HAP-1 (cell line): ENCODE measurements at places on chromosomes 6 and 20.

DNA sequence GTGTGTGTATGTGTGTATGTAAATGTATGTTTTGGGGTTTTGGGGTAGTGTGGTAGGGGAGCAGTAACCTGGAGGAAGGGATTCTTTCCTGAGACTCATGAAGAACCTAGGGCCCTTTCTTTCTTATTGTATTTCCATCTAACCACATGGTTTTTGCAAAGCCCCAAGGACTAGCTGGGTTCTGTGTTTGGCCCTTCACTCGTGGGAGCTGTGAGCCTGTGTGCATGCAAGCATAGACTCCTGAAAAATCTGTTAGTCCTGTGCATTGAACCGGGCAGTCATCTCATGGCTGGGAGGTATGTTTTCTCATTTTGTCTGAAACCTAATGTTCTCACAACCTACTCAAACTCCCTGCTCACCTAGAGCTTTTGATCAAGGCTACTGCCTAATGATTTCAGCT is 219.1 kb downstream of the PHACTR1 start:
- DNase-seq: no peak

DNA sequence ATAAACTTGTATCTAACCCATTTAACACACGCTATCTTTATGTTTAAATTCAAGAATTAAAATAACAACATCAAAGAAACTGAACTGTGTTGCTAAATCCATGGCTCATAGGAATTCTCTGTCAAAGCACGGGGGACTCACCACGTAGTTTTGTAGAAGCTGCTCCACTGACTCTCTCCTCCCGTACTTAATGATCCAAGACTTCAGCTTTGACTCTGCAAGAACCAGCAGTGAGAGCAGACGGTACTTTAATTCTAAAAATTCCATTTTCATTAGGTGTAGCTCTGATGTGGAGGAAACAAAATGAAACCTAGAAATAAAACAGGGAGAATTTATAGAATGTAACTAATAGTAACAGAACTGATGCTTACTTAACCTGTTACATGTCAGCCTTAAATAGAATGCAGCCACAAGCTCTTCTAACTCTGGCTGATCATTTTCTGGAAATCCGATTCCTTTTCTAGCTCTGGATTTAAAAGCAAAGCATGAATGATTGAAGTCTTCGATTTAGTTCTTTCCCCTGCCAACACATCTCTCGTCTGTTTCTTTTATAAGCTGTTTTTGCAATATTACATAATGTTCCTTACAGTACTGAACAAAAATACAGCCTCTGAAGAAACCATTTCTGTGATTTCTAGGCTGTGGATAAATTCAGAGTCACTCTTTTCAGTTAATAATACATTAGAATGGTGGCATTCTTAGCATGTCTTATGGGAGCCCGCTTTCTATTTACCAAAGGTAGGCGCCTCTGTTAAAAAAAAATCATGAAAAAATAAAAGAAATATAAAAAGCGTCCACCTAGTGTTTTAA is 165.5 kb downstream of the SYNE1 start:
- no peak for DNase-seq

DNA sequence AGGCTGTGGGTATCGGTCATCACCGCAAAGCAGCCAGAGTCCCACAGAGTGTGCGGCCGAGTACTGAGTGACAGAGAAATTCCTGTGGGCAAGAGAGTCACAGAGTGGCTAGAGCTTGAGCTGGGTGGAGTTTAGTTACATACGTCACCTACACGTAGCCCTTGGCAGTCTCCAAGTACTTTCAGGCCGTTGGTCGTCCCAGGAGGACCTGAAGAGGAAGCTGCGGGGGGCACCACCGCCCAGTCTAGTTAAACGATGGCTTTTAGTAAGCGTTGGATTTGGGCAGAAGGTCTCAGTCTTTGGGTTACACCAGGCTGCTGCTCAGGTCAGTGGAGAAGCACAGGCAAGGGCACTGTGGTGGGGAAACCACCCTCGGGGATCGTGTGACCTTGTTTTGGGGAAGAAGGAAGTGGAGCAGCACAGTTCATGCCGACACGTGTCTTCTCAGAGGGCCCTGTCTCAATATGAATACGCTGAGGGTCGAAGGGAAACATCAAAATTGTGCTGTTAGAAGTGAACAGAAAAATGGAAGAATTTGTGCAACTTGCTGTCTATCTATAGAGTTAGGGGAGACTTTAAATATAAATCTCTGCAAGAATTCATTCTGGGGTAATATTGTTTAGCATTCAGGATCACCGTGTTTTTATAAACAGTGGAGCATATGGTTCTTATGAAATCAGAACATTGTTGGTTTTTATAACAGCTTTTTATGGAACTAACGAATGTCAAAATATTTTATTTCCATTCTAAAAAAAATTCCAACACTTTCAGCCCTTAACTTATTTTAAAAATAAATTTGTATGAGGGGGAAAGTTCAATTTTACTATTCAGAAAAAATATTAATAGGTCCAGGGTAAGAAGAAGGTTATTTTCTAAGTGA is 28.6 kb downstream of the KIF25 start:
- no peak for DNase-seq

- DNase-seq: no peak
Observed at GRCh38 chr6:145087034-145087433, 648.3 kb downstream of the EPM2A start.

- no peak for DNase-seq
Observed at GRCh38 chr20:58976061-58976730, 4.9 kb upstream of the NELFCD start.

DNA sequence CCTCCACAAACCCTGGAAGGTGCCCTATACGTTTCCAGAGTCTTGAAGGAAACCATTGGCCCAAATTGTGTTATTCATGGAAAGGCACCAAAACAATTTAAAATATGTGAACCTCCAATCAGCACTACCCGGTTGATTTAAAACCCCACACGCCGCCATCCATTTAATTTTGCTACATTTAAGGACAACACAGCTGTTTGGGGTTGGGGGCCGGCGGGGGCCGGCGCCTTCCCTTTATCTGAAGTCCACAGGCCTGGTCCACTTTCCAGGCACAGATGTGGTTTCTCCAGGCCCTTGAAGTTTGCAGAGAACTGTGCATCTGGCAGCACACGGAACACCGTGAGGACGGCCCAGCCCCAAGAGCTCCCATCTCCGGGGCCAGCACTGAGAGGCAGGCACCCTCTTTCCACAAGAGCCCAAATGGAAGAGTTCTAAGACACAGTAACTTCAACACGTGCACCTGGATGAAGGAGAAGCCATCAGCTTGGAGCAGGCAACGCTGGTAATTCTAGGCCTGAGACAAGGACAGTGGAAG is 16.8 kb upstream of the FRMD1 start:
- DNase-seq: no peak
